IMR-90 (cell line): ENCODE measurements at places on chromosomes 16 and 17. TPM values are rescaled to one million over a fixed set of nuclear protein-coding genes. Genes with fewer than 3 reads are reported as not detected.

The WFDC1 gene
- polyA plus RNA-seq, result 6.8 and 7.0 TPM in 2 replicates

The NDRG4 gene
- 23.5 and 26.5 TPM in 2 replicates for polyA plus RNA-seq

DNA sequence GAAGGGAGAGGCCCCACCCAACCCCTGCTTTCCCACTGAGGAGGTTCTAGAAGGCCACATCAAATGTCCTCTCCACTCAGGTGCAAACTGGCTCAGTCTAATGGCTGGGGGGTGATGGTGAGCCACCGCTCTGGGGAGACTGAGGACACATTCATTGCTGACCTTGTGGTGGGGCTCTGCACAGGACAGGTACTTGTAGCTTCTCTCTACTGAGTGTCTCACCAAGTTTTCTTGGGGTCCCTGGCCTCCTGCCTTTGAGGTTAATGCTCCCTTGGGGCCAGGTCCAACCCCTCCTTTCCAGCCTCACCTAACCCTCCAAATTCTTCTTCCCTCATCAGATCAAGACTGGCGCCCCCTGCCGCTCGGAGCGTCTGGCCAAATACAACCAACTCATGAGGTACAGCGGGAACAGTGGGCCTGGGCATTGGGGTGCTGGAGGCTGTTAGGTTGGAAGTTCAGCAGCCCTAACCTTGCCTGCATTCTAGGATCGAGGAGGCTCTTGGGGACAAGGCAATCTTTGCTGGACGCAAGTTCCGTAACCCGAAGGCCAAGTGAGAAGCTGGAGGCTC, 5.7 kb downstream of the ENO3 start:
- no peak for DNase-seq

The KRTAP2-2 gene
- polyA plus RNA-seq, result 0.17 TPM in 1 of 2 replicates, not detected in the other

- DNase-seq, result peak; percentile 96
These were observed 27.8 kb downstream of the BAHCC1 start for GRCh38 chr17:81422776-81423697.

The USH1G gene
- not detected in 2 replicates for polyA plus RNA-seq

The CCL1 gene
- polyA plus RNA-seq, result not detected in 2 replicates

GRCh38 chr17:41178341-41178740, 320 bp upstream of the KRTAP4-2 start:
- DNase-seq, result peak; percentile 72

GRCh38 chr17:73401911-73402310, 90.1 kb upstream of the CDC42EP4 start:
- DNase-seq, result peak; percentile 7

GRCh38 chr16:10153985-10154384, 28.2 kb downstream of the GRIN2A start:
- no peak for DNase-seq

DNA sequence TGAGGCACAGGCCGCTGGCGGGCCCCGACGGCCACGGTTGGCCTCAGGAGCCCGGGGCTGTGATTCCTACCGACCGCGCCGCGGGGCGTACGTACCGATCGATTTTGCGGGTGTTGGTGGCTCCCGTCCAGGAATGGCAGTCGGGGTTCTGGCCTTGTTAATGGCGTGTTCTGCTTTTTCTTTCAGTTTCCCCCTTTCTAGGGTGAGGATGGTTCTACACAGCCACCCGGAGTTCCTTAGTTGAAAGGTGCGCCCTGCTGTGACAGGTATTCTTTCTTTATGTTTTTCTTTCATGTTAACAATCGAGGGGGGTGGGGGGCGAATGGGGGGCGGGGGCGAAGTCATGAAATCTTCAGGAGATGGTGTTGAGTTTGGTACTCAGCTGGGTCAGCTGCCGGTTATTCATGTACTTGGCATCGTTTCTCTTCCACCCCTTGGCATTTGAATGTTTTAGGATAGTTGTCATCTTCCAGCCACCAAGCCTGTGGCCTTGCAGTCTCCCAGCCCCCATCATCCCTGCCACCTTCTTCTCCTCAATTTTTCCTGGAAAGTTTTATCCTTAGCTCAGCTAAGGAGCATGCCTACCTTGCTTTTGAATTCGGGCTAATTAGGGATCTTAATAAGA, 802 bp downstream of the CYLD start:
- DNase-seq, result peak; percentile 43

GRCh38 chr17:42678951-42679491, 2.2 kb upstream of the PLEKHH3 start:
- peak; percentile 39 for DNase-seq

The KRTAP4-4 gene
- polyA plus RNA-seq, result not detected in 2 replicates

The KRT9 gene
- not detected in 2 replicates for polyA plus RNA-seq

The FOXN1 gene
- polyA plus RNA-seq, result not detected in 2 replicates
